H9 (cell line): ENCODE measurements at places on chromosomes 3 and 15.

DNA sequence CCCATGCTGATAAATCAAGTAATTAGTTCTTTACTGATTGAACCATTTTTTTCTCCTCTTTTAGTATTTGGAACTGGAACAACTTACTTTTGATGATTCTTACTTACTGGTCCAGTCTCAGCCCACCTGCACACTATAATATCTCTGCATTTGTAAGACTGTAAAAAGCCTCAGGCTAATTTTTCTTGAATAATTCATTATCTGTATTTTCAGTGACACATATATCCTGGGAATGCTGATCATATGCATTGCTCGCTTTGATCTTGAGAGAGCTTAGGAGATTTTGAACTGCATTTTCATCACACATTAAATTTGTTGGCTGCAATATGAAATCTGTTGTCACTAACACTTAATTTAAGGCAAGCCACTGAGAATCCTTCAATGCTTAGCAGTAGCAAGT lies 760.6 kb downstream of the EDEM1 start:
- no peak for DNase-seq

GRCh38 chr15:64921711-64922110 lies 10.0 kb downstream of the ANKDD1A start:
- no peak for DNase-seq

DNA sequence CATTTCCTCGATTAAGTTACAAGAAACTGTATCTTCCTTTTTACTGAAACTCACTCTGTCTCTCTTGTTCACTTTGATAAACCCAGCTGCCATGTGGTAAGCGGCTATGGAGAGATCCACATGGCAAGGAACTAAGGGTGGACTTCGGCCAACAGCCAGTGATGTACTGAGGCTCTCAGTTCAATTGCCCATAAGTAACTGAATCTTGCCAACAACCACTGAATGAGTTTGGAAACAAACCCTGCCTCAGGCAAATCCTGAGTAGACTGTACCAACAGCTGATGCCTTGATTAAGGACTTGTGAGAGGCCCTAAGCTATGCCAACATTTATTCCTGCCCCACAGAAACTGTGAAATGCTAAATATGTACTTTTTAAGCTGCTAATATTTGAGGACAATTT lies 433.5 kb downstream of the PLOD2 start:
- DNase-seq = no peak

DNA sequence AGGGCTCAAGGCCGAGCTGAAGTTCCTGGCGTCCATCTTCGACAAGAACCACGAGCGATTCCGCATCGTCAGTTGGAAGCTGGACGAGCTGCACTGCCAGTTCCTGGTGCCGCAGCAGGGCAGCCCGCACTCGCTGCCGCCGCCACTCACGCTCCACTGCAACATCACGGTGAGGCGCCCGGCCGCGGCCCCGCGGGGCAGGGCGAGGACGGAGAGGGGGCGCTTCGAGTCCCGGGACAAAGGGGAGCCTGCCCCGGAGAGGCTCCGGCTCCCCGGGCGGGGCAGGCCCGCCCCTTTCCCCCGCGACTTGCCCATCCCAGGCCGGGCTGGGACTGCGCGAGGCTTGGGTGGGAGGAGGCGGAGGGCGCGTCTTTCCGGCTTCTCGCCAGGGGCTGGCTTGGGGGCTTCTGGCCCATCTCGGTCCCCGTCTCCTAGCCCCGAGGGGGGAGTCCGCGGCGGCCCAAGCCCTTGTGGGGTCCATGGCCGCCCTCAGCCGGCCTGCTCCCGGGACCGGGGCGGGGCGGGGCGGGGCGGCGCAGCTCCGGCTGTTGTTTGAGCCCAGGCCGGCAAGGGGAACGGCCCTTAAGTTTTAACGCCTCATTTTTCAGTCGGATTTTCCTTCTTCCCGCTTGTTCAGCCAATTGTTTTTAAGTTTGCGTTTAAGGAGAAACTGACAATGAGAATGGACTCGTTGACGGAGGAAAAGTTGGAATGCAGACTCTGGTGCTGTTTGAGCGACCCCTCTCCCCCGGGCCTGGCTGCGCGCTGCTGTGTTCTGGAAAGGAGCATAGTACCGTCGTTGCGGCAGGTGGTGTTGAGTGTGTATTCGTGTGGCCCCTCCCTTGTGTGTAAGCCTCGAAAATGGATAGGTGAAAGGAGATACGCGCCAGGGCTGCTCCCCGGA lies 683 bp downstream of the UBE2Q2 start:
- peak; percentile 45 for DNase-seq

GRCh38 chr3:190122198-190122771 lies 1.6 kb upstream of the P3H2 start:
- no peak for DNase-seq

DNA sequence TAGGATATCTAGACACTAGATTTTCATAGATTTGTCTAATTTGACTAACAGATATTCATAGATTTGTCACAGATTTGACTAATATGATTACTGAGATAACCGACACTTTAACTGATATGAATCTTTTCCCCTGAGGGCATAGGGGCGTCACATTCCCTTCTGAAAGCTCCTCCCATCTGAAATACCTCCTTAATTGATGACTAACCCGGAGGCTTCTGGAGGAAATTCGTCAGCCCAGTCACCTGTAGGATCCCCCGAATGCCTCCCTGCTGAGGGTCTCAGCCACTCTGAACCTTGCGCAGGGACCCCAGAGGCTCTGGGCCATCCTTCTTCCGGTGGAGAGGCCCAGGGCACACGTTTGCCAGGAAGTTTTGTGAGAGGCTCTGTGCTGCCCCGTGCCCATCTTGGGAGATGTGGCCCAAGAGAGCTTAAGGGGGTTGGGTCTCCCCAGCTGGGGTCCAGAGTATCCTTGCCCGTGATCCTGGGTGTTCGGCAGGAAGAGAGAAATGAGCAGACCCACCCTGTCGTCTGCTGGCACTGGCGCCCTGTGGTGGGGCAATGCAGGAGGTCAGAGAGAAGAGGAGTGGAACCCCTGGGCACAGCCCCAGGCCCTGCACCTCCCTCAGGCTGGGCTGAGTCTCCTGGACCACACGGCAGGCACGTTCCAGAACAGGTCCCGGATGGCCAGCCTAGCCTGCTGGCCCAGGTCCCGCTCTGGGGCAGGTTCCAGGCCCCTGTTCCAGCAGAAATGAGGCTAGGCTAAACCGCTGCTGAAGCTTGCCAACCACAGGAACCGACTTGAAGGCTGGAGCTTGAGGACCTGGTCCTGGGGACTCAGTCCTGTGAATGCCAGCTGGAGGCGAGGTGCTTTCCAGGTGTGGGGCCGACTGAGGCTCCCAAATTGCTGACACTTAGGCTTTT lies 1.7 kb downstream of the PLA2G4D start:
- peak; percentile 38 for DNase-seq

GRCh38 chr3:126448136-126448892 lies 27.4 kb downstream of the ZXDC start:
- DNase-seq = no peak

DNA sequence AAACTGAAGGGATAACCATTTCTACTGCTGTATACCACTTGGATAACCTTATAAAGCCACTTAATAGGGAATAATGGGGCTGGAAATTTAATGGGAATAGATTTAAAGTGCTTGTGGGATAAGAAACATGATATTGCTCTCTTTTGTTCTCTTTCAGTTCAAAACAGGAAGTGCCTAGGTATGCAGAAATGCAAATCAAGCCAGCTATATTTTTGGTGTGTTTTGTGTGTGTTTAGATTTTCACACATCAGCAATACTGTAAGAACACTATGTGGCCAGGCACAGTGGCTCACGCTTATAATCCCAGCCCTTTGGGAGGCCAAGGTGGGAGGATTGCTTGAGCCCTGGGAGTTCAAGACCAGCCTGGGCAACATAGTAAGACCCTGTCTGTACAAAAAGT lies 442.3 kb upstream of the TPRG1 start:
- no peak for DNase-seq

DNA sequence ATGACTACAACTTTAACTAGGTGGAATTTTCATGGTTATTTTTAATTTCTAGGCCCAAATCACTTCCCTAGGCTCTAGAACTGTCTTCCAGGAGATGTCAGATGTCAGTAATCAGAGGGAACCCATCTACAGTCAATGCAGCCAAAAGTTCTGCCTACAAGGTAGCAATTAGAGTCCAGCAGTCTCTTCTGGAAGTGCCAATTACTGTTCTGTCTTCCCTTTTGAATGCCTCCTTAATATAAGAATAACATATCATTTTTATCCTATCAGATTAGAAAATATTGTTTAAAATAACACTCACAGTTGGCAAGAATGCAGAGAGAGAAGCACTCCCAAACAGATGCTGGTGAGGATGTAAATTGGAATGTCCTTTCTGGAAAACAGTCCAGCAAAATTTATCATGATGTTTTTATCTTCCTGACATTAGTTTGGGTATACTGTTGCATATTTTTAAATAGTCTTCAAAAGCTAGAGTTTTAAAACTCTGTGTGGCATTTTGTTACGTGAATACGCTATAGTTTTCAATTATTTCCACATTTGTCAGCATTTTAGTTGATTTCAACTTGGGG lies 543.7 kb downstream of the FHIT start:
- DNase-seq = no peak

- no peak for DNase-seq
Observed at GRCh38 chr3:33179132-33179531, 39.5 kb downstream of the SUSD5 start.

DNA sequence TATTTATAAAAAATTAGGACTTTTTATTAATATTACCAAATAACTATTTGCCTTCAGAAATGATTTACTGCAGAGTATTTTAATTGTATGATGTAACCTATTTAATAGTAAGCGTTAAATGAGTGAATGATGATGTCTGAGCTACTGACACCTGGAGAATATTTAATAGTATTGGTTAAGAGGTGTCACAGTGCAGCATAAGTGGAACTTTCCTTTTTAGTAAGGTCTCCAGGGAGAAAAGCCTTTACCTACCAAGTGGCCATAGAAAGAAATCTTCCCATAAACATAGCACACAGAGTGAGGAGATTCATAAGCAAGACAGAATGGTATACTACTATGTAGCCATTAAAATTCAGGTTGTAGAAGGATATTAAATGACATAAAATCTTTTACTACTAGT lies 441.7 kb downstream of the TBL1XR1 start:
- no peak for DNase-seq

DNA sequence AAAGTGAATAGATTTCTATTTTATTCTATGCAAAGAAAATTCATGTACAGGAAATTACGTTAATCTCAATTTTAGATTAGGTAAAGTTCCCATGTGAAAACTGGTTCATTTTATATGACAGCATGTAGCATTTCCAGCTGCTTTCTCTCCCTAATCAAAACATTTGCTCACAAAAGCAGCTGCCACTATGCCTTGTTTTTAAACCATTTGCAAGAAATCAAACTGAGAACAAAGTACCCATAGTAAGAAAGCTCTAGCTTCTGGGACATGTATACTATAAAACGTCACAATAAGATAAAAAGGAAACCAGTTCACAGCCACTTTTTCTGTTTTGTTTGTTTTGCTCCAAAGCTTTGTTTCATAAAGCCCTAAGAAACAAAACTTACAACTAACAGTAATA lies 5.0 kb upstream of the CRYBG3 start:
- no peak for DNase-seq

DNA sequence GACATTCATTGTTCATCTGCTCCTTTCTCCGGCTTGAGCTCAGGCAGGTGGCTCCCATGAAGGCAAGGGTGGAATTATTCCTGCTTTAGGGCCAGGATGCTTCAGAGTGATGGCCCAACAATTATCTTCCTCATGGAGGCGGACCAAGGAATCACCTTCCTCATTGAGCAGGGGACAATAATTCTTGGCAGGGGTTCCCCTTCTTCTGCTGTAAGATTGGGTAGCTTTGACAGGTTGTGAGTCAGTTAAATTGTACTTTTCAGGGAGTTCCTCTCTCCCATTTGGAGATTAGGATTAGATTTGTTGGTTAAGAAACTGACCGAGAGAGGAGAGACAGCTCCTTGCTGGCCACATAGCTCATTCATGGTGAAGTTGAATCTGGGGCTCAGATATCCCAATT lies 31.4 kb upstream of the CD47 start:
- no peak for DNase-seq

DNA sequence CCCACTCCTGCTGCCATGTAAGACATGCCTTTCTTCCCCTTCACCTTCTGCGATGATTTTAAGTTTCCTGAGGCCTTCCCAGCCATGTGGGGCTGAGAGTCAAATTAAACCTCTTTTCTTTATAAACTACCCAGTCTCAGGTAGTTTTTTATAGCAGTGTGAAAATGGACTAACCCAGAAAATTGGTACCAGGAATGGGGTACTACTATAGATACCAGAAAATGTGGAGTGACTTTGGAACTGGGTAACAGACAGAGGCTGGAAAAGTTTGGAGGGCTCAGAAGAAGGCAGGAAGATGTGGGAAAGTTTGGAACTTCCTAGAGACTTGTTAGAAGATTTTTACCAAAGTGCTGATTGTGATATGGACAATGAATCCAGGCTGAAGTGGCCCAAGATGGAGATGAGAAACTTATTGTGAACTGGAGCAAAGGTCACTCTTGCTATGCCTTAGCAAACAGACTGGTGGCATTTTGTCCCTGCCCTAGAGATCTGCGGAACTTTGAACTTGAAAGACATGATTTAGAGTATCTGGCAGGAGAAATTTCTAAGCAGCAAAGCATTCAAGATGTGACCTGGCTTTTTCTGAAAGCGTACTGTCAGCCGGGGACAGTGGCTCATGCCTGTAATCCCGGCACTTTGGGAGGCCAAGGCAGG lies 52.7 kb downstream of the TMCC1 start:
- DNase-seq = no peak

- DNase-seq = no peak
Observed at GRCh38 chr3:126921085-126921824, 61.7 kb upstream of the PLXNA1 start.

DNA sequence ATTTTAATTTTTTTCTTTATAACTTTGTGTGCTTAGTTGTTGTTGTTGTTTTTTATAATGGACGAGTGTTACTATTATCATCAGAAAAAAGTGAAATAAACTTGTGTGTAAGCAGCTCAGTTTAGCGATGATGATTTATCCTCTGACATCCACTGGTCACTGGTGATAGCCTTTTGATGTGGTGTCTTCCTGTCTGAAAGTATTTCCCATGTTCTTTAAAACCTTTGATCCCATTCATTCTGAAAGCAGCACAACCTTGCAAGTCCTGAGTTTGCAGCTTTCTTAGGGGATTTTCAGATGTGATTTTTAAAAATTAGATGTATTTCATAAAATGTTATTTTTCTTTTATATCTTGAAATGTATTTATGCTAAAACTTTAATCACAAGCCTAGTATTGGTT lies 85.9 kb upstream of the ZPLD1 start:
- no peak for DNase-seq

DNA sequence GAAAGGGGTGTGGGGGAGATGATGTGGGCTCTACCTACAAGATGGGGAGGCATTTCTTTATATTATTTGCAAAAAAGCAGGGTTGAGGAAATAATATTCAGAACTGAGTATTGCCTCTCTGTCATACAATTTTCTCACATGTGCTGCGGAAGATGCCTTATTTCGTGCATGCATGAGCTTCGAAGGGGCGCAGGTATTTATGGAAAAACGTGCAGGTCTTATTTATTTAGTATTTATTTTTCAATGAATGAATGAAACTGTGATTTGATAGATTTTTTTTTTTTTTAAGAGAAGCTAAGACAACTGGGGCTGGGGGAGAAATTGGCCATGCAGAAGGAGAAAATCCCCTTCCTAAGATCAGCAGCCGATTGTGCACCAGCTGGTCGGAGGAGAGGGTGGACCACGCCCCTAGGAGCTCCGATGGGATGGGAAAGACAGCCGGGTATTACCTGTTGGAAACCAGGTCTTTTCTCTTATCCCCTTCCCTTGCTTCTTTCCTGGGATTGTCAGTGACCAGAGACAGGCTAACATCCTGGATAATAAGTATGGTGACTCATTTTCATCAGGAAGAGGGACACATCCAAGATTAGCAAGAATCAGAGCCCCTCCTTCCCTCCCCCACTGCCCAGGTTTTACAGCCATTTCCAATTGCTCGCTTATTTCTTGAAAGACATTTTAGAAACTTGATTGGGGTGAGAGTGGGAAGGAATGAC lies 875 bp downstream of the GAP43 start:
- peak; percentile 61 for DNase-seq

- DNase-seq = no peak
Observed at GRCh38 chr3:12620729-12621128, 43.2 kb downstream of the RAF1 start.
